Tongue (tissue), 3 donors: ENCODE measurements at places on chromosomes 7 and 10. TPM values are rescaled to one million over a fixed set of nuclear protein-coding genes. Genes with fewer than 3 reads are reported as not detected.

SPDYE3 gene
- total RNA-seq: not detected

GRCh38 chr7:44796034-44796503, 412 bp upstream of the PPIA start:
- DNase-seq: no peak

PIK3AP1 gene
- 9.8 TPM for total RNA-seq

VENTX gene
- total RNA-seq: not detected

- no peak for DNase-seq
Observed at GRCh38 chr10:54559498-54559897, 241.5 kb downstream of the PCDH15 start.
